ENCODE measurements at places on chromosomes 5 and 9.

DNA sequence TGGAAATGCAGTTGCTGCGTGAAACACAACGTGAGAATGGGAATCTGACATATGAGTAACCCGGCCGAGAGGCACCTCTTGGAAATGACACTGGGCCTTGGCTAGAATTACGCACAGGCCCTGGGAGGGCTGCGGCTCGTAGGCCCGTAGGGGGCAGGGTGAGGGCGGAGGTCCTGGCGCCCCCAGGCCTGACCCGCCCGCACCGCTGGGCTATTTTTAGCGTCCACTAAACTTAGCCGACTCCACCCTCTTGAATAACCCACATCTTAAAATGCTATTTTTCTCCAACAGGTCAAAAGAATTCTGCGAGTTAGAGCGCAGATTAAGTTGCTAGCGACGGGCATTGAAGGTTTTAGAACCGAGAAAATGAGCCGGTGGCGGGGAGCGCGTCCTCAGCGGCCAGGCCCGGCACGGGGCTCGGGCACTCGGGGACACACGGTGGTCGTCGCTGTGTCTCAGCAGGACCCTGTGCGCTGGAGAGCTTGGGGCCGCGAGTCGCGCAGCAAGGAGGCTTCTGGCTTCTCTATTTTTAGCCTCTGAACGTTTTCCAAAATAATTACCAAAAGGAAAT lies 168.5 kb downstream of the AUH start:
- DNase-seq, result peak; percentile 27

- DNase-seq, result no peak
Measured at GRCh38 chr9:114086607-114087006, 8.5 kb upstream of the AMBP start.

- DNase-seq, result no peak
Measured at GRCh38 chr5:36640949-36641348, 34.5 kb downstream of the SLC1A3 start.

DNA sequence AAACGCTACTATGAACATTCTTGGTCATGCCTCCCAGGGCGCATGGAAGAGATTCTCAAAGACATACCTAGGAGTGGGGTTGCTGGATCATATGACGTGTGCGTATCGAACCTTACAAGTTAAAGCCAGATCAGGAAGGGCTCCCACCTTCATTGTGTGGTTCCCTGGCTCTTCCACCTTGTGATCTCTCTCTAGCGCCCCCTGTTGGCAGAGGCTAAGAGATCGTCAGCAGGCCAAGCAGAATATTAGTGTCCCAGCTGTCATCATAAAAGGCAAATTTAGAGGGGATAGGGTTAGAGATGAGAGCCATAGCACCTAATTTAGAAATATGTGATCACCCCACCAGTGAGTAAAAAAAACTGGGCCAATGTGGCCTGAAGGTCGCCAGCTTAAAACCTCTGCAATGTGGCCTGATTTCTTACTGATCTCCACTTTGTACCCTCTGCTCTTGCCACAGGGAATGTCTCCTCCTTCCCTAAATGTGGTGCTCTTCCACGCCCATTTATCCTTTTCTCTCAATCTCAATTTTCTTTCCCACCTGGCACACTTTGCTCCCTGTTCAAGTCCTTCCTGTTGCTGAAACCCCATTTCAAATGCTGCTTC lies 91.7 kb upstream of the SHB start:
- DNase-seq, result peak; percentile 7

DNA sequence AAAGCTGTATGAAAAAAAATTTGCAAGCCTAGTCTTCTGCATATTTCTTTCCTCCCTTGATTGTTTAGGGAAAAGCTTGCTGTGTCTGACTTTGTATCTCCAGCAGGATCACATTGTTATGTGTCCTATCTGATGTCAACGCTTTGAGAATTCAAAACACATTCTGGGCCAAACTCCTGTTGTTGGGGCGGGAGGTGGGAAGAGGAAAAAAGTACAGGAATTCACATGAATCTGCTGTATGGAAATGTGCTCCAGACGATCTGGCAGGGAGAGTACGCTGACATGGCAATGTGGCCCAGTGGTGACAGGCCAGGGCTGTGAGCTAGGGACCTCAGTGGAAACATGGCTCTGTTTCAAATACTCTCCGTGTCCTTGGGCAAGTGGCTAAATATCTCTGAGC lies 87.4 kb upstream of the GNA14 start:
- DNase-seq, result no peak

DNA sequence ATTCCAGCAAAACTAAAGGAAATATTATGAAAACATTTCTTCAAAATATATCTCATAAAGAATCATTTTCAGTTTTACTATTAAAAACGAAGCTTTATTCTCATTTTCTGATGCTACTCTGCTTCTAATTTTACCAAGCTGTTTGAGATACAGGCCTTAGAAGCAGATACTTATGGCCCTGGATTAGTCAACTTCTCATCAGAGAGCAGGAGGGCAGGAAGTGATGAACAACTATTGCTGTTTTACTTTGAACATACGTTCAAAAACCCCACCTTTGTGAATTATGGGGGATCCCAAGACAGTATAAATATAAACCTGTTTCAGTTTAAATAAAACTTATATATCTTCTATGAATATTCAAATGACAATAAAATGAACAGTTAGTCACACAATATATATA lies 16.0 kb downstream of the MPDZ start:
- no peak for DNase-seq

DNA sequence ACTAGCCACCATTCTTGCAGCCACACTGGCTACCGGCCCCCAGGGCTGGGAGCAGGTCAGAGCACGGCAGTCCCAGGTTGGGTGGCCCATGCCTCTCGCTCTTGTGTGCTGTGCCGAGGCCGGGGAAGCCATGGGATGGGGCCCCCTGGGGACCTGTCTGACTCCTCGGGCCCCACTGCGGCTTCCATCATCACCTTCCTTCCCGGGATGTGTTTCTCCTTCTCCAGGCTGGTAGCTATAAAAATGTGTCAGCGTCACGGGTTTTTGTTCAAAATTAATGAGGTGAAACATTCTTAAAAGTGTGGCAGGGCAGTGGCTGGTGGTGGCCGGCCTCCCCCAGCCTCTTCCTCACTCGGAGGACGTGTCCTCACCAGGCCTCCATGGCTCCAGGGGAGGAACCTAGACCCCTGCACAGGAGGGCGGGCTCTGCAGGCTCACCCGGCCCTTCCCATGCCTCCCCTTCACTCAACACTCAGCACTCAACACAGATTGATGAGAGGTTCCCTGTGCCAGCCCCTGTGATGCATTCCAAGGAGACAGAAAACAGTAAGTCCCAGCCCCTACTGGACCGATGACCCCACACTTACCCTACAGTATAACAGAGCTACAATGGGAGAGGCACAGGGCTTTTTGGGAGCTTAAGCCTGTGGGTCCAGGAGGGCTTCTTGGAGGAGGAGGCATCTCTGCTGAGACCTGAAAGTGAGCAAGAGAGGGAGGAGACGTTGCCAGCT lies 43.2 kb downstream of the PTGES start:
- no peak for DNase-seq

- DNase-seq, result no peak
Measured at GRCh38 chr5:68086857-68087256, 128.7 kb upstream of the PIK3R1 start.

- DNase-seq, result no peak
Measured at GRCh38 chr5:134555223-134555889, 29.9 kb downstream of the JADE2 start.

DNA sequence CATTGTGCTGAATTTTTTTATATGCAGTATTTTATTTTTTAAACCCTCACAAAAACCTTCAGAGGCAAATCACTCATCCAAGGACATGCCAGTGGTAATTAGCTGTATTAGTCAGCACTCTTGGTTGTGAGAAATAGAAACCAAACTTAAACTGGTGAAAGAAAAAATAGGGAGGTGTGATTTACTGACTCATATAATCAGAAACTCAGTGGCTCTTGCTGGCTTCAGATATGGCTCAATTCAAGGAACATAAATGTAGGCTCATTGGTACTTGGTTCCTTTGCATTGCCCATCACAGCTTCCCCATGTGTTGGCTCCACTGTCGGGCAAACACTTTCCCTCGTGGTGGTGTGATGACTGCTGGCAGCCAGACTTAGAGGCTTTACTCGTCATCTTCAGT lies 497.2 kb downstream of the MAT2B start:
- DNase-seq, result no peak

- no peak for DNase-seq
Measured at GRCh38 chr5:104247260-104247659, 684.7 kb upstream of the NUDT12 start.

- DNase-seq, result no peak
Measured at GRCh38 chr9:89865357-89865756, 260.5 kb downstream of the GADD45G start.

DNA sequence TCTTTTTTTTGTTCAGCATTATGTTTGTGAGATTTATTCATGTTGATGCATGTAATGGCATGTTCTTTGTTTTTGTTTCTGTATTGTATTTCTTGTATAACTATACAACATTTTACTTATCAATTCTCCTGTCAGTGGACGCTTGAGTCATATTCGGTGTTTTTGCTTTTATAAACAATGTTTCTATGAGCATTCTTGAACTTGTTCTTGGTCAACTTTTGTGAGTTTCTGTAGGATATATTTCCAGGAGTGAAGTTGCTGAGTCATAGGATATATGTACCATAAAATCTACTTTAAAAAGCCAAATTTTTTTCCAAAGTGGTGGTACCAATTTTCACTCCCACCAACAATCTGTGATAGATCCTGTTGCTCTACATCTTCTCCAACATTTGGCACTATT lies 104.8 kb downstream of the VCAN start:
- DNase-seq, result no peak

DNA sequence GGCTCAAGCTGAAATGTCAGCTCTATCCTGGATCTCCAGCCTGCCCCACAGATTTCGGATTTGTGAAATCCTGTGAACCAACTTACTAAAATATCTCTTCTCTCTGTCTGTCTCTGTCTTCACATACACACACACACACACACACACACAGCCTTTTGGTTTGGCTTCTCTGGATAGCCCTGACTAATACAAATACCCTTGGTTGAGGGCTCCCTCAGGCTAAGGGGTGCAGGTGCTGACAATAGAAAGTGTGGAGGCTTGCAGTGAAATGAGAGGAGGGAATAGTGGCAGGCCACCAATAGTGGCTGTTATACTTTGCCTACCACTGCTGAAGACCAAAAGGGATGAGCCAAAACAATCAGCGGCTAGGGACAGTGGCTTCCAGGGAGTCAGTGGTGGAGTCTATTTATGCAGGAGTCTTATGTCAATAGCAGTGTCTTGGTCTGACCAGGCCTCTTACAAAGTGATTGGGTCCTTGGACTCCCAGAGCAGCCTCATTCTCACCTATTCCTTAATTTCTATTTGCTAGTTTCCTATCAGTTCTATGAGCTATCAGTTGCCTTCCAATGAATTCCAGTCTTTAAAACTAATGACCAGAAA lies 93.2 kb upstream of the GAS1 start:
- DNase-seq, result no peak

GRCh38 chr5:127650649-127651048 lies 1.8 kb downstream of the CTXN3 start:
- no peak for DNase-seq

- DNase-seq, result no peak
Measured at GRCh38 chr5:175116466-175117048, 327.4 kb downstream of the DRD1 start.

DNA sequence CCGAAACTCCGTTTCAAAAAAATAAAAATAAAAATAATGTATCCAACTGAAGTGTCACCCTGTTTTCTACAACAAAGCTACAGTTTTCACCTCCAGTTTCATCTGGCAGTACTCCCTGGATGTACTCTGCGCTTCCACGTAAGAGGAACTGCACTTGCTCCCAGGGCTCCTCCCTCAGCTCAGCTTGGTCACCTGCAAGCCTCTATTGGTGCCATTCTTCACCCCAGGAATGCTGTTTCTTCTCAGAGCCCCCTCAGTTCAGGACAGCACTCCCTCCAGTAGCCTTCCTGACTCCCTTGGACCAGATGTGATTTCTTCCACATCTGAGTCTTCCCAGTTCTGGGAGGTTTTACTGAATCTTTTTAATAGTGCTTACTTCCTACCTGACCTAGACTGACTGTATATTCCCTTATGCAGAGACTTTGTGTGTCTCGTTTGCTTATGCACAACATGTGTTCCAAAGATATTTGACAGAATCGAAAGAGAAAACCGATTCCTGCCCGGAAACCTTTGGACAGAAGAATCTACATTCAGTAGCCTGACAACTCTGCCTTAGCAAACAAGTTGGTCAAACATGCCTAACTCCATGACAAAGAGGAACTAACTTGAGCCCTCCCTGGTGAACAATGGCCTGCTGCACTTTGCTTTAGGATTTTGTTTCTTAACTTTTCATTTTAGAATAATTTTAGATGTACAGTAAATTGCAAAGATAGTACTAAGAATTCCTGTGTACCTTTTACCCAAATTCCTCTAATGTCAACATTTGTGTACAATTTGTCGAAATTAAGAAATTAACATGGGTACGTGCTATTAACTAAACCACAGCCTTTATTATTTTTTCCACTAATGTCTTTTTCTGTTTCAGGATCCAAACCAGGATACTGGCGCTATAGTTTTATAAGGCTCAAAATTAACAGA lies 814 bp downstream of the CCDC125 start:
- no peak for DNase-seq

- no peak for DNase-seq
Measured at GRCh38 chr5:1378866-1379659, 34.2 kb upstream of the CLPTM1L start.

- no peak for DNase-seq
Measured at GRCh38 chr9:104987743-104988142, 59.8 kb upstream of the ABCA1 start.

- no peak for DNase-seq
Measured at GRCh38 chr9:128781187-128782070, 5.6 kb upstream of the TBC1D13 start.

DNA sequence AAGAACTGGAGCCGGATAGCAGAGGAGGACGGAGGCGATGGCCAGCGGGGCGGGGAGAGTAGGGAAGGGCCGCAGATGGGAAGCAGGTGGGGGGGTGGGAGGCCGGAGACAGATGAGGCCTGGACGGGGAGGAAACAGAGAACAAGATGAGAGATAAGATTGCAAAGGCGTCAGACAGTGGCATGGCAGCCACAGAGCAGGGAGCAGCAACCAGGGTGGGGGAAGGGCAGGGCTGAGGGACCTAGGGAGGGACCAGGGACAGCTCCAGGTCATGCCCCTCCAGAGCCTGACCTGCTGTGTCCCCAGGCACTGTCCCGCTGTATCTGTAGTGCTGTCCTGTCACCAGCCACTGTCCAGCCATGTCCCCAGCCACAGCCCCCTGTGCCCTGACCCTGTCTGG lies 49.6 kb upstream of the LMX1B start:
- DNase-seq, result no peak

DNA sequence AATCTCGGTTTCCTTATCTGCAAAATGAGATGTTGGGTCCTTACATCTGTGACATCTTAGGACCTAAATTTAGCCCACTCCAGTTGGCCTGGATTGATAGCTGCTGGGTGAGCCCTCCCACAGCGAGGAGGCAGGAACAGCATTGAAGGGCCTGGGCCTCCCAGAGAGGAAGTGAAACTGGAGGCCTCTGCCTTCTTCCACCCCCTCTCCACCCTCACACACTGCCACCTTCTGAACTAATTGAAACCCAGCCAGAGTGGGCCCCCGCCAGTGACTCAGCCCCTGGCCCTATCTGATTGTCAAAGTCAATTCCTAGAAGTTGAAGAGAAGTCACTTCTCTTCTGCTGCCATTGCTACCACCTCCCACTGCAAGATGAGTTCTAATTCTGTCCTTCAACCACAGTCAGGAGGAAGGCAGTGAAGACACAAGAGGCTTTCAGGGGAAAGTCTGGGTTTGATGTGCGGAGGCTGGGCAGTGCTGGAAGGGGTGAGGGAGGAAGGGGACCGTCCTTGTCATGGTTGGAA lies 55.2 kb upstream of the NEK6 start:
- peak; percentile 69 for DNase-seq

GRCh38 chr5:175652741-175653663 lies 4.9 kb upstream of the HRH2 start:
- DNase-seq, result peak; percentile 63

GRCh38 chr9:98332405-98332831 lies 77.0 kb upstream of the TBC1D2 start:
- no peak for DNase-seq

Data from activated effector memory CD4-positive, alpha-beta T cell treated with Interleukin-2 at 50 U/mL for 16 hours (primary cell).